DMS153 (cell line): ENCODE measurements at places on chromosomes 16 and 17.

DNA sequence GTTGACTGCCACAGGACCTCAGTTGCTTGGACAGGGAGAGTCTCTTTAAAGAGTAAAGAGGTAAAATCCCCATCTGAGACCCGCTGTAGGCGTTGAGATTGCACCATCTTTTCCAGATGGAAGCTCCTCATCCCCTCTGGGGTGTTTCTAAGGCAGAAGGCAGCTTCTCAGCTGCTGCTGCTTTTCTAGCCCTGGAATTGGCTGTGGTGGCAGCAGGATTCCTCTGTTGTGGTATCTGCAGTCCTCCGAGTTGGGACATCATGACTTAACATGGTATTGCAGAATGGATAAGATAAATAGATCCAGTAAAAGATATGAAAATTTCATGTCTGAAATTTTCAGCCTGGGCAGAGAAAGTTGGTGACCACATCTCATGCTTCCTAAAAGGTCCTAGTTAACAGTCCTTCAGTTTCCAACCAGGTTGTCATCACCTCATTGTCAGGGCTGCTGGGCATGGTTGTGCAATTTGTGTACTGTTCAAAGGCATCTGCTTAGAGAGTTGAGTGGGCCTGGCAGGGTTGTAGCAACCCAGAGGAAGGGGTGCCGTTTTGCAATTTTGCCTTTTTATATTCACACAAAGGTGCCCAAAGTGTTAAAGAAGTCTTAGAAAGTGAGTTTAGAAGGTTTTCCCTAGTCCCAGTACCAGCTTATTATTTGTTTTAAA is 150.4 kb downstream of the SPECC1 start:
- DNase-seq: no peak

GRCh38 chr17:38925263-38925995 is at the start of gene LASP1NB:
LASP1NB (plus strand) TSS chr17:38925614.
- DNase-seq: no peak

DNA sequence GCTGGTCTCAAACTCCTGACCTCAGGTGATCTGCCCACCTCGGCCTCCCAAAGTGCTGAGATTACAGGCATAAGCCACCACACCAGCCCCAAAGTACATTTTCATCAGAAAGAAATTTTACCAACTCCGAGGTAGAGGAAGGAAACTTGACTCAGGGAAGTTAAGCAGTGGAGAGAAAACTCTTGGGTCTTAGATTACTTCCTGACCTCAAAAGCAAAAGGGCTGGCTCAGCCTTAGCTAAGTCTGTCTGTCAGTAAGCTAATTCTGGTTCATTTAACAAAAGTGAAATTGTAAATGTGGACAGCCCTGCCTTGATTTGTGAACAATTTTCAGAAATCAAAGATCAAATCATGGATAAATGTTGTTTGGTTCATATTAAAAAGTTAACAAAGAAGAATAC is 30.6 kb downstream of the MAP2K6 start:
- DNase-seq: no peak

DNA sequence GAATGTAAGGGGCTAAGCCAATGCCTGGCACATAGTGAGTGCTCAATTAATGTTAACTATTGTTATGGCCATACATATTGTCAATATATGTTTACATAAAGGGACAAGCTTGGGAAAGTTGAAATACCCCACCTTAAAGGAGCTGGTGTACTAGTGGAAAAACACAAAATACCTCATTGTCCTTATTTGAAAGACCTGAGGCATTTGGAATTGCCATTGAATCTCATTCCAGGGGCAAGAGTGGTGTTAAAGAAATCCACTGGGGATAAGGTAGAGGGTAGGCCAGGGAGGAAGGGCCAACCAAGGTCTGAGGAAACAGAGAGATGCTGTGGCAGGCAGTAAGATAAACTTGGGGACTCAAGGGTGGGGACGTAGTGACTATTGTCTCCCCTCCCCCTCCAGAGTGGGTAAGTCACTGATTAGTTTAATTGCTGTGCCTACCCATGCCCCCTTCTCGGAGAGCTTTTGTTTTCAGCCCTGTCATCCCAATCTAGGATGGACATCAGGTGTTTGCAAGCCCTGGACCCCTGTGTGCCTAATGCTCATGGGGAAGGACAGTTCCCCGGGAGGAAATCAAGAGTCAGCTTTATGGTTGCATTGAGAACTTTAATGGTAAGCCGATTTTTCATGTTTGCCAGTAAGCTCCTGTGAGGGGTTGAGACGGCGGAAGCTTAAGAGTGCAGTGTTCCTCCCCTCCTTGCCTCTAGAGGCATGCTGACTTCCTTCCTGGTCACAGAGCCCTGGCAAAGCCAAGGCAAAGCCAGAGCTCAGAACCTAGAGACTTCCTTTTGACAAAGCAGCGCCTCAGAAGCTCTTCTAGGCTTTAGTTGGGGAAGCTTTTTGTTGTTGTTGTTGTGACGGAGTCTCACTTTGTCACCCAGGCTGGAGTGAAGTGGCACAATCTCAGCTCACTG is 2.5 kb upstream of the HEATR9 start:
- no peak for DNase-seq

DNA sequence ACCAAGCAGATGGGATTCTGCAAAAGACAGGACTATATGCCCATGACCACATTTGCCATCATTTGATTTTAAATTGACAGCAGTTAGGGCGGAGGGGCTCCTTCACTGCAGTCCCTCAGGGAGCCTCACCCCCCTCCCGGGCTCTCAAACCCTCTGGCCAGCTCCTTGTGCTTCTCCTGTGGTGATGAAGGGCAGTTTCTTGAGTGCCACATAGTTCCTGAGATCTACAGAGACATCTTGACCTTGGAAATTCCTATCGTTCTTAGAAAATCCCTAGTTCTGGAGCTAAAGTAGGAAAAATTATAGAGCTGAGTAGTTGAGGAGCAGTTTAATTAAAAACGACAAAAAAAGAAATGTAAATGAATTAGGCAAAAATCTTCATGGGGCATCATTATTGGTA is 231.5 kb downstream of the CCDC182 start:
- no peak for DNase-seq

GRCh38 chr17:37360632-37361031 is 15.2 kb upstream of the C17orf78 start:
- DNase-seq: no peak

DNA sequence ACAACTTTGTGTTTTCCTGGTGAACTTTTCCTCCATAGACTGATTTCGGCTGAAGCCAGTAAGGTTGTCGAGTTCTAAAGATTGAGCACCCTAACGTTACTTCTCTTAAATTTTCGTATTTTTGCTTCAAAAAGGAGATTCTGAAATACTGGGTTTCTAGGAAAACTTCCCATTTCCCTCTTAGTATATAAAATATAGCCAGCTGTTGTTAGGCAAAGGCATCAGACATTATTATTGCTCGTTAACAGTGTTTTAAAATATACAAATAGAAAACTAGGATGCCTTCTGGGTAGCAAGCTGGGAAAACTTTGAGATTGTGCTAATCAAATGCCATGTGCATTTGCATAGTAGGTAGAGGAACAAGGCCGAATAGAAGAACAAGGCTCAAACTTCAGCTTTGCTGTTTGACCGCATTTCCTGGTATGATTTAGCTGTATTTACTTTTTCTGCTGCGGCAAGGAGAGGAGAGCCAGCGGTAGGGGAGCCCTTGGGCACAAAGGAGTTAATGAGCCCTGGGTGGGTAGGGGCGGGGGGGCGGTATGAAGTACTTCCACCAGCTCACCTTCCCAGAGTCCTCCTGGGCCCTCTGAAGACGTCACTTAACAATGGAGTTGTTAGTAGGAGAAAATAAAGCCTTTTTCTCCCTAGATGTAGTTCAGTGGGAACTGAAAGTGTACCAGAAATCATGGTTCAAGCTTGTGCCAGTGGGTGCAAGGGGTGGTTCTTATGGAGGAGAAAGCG is 151.9 kb downstream of the MSI2 start:
- DNase-seq: peak; percentile 84

- no peak for DNase-seq
These were observed 27.2 kb downstream of the MARCHF10 start for GRCh38 chr17:62780951-62781350.

DNA sequence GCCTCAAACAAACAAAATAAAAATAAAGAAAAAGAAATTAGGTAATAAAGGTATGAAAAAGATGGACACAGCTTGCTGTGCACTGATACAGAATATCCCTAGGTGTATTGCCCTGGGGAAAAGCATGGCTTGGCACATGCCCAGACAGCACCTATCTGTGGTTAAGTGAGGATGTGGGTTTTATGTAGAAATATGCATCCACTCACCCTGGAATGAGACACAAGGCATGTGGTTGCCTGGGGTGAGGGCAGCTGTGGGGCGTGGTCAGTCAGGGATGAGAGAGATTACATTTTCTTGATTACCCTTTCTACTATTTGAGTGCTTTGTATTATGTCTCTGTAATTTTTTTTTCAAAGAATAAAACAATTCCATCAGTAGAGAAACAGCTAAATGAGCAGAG is 6.9 kb downstream of the PLLP start:
- no peak for DNase-seq

- no peak for DNase-seq
These were observed 18.1 kb downstream of the ANKRD40CL start for GRCh38 chr17:50749245-50749644.

- DNase-seq: no peak
These were observed 49.8 kb downstream of the SREBF1 start for GRCh38 chr17:17786998-17787397.

DNA sequence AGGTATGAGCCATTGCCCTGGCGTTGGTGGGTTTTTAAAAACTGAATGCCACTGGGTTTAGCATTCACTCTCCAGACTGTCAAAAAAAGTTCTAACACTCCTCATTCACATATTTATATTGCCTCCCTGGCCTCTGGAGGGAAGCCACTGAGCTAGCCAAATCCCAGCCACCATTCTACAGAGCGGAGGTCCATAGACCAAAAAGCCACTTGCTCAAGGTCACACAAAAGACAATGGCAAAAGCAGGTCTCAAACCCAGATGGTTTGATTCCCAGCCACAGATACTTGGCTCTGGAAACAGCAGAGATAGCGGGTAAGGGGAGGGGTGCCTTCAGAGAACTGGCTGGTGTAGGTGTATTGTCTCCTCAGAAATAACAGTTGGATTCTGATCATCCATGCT is 18.0 kb upstream of the CDIPT start:
- DNase-seq: no peak

GRCh38 chr17:2685696-2686095 is 25.9 kb downstream of the CLUH start:
- DNase-seq: no peak

DNA sequence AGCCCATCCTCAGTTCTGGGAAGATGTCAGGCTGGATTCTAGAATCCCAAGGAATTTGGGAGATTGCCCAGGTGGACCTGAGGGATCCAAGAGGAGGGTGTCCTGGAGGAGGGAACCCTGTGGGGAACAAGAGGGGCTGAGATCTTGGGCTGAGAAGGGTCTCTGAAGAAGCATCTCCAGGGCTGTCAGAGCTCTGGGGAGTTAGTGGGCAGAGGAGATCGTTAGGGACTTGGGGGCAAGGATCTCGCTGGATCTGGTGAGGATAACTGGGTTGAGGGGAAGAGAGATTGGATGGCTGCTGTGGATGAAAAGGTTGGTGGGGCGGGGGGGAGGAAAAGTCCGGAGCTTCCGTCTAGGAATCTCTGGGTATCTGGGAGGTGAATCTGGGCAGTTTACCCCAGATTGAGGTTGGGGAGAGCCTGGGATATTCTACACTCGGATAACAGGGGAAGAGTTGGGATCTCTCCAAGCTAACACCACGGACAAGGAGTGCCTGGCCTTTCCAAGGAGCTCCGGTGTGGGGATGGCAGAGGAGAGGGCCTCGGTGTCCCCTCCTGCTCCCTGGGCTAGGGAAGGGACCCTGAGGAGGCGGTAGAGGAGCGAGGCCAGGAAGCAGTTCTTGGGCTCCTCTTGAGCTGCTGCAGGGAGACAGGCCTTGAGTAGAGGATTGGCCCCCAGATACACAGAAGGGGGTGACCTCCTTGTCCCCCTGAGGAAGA is 1.7 kb downstream of the FBXL19 start:
- no peak for DNase-seq

GRCh38 chr16:8905168-8905762 is 23.1 kb downstream of the LITAFD start:
- DNase-seq: no peak

DNA sequence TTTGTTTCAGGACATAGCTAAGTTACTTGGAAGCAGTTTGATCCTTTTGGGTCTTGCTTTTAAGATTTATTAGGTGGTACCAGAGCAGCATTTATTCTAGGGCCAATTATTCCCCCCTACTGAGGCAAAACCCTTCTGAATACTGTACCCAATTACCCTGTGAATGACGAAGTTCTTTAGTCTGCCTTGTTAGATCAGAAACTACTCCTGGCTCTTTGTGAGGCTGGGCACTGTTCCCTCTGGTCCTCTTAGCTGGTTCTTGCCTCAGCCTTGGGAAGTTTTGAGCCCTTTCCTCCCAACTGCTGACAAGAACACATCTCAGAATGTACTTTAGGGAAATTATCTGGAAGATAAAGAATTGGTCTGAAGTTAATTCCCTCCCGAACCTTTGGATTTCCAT is 115.6 kb downstream of the CDK5R1 start:
- DNase-seq: no peak

- DNase-seq: no peak
These were observed 37.2 kb downstream of the HAPSTR1 start for GRCh38 chr16:9128346-9129342.

DNA sequence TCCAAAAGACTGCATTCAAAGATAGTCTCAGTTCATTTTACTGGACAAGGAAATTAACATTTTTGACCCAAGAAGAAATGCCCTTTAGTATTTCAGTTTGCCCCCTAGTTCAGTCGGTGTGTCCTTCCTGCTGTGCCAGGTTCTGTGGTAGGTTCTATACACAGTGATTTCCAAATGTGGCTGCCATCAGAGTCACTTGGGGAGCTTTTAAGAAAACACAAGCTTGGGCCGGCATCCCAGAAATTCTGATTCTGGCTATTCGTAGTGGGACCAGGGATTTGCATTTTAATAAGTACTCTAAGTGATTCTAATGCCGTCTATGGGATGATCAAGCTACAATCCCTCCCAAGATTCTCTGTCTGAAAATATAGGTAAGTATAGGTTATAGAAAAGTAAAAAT is 10.2 kb downstream of the RSPRY1 start:
- DNase-seq: no peak

- no peak for DNase-seq
These were observed 599 bp downstream of the TOP3A start for GRCh38 chr17:18314059-18314730.

DNA sequence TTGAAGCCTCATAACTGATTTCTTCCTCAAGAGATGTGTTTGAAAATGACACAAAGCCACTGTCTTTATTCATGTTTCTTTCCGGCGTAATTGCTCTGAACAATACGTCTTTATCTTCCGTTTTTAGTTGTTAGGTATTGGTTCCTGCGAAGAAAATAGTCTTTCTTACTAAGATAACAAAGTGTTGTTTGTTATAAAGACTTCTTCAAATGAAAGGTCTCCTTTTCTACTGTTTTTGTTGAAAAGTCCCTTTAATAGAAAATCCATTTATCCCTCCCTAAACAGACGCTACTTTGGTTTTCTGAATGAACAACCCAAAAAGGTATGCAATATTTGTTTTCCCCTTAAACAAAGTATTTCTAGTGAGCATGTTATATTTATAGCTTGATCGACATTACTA is 469.1 kb downstream of the KCNJ18 start:
- no peak for DNase-seq

DNA sequence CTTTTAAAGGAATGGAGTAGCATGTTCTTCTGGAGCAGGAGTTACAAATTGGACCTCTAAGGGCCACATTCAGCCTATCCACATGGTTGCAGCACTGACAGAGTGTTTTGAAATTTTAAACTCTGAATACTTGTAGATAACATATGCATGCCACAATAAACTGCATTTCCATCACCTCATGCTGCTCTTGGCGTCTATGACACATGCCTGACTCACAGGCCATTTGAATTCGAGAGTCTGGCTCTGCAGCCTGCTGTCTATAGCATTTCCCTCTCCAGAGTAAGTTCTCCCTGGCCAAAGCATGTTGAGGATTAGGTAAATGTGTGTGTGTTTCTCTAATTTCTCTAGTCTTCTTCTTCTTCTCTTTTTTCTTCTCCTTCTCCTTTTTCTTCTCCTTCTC is 28.7 kb upstream of the MYOCD start:
- DNase-seq: no peak
